Activated CD4-positive, alpha-beta T cell treated with anti-CD3 and anti-CD28 coated beads, Interleukin-2, amount 10 ng/mL, durations not matched to agents 24 days and 14 days (primary cell): ENCODE measurements at places on chromosomes 12 and 14. TPM values are rescaled to one million over a fixed set of nuclear protein-coding genes. Genes with fewer than 3 reads are reported as not detected.

ANKRD33 gene
- total RNA-seq = not detected in 2 replicates

RTN1 gene
- not detected in 2 replicates for total RNA-seq

DNA sequence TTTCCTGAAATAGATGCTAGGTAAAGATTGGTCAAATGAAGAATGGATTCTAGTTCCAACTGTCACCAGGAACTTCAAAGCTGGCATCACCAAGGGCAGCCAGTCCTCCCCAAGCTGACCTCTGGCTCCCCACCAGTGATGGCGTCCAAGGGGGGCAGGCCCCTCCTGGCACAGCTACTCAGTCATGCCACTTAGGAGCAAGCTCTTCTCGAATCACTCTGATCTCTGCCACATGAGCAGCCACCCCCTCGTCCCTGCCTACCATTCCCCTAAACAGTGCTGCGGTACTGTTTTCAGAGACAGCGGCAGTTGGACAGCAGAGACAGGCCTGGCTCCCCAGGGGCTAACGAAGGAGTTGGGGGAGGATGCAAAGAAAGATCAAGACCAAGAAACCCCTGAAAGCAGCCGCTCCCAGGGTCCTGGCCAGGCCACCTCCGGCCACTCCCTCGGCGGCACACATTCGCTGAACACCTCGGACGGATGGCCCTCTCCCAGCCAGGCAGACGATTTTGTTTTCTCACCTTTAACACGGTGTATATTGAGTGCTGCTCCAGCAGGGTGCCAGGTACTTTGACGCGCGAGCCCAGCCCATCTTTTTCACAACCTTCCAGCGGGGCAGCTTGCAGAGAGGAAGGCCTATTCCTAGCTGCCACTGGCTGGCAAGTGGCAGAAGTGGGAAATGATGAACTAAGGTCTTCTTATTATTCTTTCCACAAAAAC, 47.4 kb downstream of the ARL6IP4 start:
- H3K27ac ChIP-seq = no peak overlapping the region
- DNase-seq = no peak
- no peaks in the 10 kb centered on the region for H3K27me3 ChIP-seq
- H3K4me3 ChIP-seq = no peak overlapping the region
- peaks cover 4% of the 10 kb centered on the region for H3K36me3 ChIP-seq
- peaks cover 10% of the 10 kb centered on the region for H3K4me1 ChIP-seq

LRP1-AS gene
- not detected in 2 replicates for total RNA-seq

- no peak overlapping the region for H3K4me3 ChIP-seq
- no peak for DNase-seq
- H3K4me1 ChIP-seq = peaks cover 2% of the 10 kb centered on the region
- H3K27me3 ChIP-seq = peaks cover 6% of the 10 kb centered on the region
- H3K27ac ChIP-seq = no peak overlapping the region
- no peaks in the 10 kb centered on the region for H3K36me3 ChIP-seq
Observed at GRCh38 chr12:26282339-26282940, 87.1 kb downstream of the SSPN start.

NKX2-1 gene
- total RNA-seq = not detected in 2 replicates

- H3K4me1 ChIP-seq = peaks cover 6% of the 10 kb centered on the region
- no peak overlapping the region for H3K4me3 ChIP-seq
- H3K27ac ChIP-seq = no peak overlapping the region
Observed at GRCh38 chr12:57511161-57511560, 9.2 kb downstream of the DDIT3 start.

EIF2S1 gene
- total RNA-seq = 255 and 268 TPM in 2 replicates

- H3K27me3 ChIP-seq = no peaks in the 10 kb centered on the region
- H3K27ac ChIP-seq = no peak overlapping the region
- H3K4me1 ChIP-seq = no peaks in the 10 kb centered on the region
- peaks cover 3% of the 10 kb centered on the region for H3K36me3 ChIP-seq
- no peak overlapping the region for H3K4me3 ChIP-seq
Observed at GRCh38 chr12:124368421-124369032, 73.6 kb downstream of the RFLNA start.
